Left renal cortex interstitium (tissue), 4 donors: ENCODE measurements at places on chromosomes 4 and X. TPM values are rescaled to one million over a fixed set of nuclear protein-coding genes. Genes with fewer than 3 reads are reported as not detected.

- no peak for DNase-seq
These were observed 33.6 kb downstream of the ZNF330 start for GRCh38 chr4:141254326-141254725.

- DNase-seq, result no peak
These were observed 4.6 kb downstream of the SASH3 start for GRCh38 chrX:129784371-129784770.

DNA sequence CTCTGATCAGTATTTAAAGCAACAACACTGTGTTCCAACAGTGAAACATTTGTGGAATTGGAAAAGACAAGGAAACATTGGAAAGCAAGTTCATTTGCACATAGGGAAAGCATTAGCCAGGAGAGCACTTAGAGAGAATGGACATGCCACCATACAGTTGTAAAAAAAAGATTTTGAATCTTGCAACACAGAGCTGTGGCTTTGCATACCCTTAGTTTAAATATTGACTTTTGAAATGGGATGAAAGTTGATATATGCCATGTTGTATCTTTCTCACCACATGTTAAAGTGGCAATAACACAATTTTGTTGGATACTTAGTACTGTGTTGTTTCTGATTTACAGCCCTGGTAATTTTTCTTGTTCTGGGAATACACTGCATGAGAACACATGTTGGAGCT, 208.1 kb downstream of the BMPR1B start:
- DNase-seq, result no peak

DNA sequence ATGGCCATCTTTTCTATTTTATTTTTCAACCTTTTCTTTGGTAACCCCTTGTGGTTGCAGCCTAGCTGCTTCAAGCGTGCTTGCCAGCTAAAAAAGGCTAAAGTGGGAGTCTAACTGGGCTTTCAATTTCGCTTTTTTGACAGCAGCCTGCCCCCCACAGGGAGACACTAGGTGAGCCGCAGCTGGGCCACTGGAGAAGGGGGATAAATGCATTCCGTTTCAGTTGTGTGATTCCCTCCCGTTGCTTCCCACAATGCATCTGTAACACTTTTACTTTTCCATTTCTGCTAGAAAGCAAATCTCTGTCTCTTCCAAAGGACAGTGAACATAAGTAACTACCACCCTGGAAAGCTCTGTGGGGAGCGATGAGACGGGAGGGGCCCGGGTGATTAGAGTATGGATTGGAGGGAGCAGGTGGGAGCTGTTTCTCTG, 86.3 kb upstream of the RAPGEF2 start:
- peak; percentile 32 for DNase-seq

DNA sequence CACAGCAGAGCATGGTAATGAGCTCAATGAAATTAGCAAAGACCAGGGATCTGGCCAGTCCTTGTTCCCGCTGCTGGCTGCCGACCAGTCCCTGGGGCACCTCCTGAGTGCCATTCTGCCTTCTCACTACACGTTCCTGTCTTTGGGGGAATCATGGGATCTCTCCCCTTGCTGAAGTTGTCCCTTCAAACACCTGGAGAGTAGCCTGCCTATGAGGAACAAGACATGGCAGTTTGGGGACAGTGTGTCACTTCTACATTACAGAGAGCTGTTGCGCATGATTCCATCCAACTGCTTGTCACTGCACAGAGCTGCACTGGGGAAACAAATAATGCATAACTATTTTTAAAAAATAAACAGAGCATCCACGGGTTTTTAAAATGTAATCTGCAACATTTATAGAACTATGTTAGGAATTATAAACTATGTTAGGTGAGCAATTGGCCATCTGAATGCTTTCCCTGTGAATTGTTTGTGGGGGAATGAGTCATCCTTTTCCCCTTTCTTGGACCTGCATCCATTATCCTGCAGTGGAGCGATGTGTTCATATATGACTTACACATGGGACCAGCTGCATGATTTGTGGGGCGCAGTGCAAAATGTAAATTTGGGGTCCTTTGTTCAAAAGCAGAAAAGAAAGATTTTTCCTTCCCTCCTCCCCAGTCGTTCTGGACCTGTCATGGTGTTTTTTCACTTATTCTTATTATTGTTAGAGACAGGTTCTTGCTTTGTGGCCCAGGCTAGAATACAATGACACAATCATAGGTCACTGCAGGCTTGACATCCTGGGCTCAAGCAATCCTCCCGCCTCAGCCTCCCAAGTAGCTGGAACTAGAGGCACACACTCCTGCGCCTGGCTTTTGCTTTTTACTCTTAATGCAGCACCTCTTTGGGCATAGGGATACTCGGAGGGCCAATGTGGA, 115.0 kb upstream of the TBL1X start:
- DNase-seq, result no peak

DNA sequence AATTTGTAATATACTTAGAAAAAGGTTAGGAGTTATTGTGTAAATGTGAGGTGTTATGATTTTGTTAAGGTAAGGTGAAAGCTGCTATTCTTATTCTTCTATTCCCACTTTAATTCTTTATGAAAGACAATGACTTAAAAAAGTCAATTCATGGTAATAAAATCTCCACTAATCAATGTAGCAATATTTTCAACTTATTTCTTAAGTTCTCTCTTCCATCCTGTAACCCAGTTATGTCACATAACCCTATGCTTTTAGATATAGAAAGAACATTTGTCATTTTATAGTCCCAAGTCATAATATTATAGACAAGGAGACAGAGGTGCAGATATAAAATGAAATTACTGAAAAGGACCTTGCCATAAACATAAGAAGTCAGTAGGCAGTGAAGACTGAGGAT, 157.9 kb upstream of the SLC7A11 start:
- DNase-seq, result no peak

DNA sequence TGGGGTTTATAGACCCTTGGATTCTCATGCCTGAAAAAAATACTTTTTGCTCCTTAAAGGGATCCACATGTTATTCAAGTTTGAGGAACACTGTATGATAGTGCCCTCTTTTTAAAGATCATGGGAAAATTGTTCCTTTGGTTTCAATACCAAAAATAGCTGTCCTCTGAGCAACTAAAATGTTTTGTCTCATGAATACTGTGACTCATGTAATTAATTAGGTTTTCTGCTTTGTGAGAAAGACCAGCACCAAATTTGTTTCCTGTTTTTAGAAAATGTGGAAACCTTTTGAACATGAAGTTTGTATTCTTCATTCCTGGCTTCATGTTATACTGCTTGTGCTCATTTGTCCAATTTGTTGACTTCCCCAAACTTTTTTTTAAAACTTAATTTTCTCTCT, 127.6 kb upstream of the SH3RF1 start:
- DNase-seq, result no peak

GRCh38 chrX:51144828-51145442, 187.7 kb upstream of the NUDT10 start:
- peak; percentile 5 for DNase-seq

- DNase-seq, result no peak
These were observed 83.6 kb downstream of the MXRA5 start for GRCh38 chrX:3262901-3263300.

GRCh38 chr4:183383606-183384005, 60.8 kb upstream of the CDKN2AIP start:
- no peak for DNase-seq

DNA sequence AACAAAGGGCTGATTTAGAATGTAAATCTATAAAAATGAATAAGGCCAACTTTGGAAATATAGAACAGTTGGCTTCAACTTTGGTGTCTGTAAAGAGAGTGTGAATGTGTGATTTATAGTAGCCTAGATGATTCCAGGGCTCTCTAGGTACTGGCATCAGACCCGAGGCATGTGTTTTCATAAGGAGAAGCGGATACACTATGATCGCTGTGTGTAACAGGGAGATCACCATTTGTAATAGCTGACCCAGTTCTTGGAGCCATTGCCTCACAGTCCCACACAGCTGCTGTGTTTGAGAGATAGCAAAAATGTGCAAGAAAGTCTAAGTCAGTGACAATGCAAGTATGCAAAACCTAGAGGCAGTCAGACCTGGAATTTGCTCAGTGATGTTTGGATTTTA, 135.1 kb downstream of the REPS2 start:
- DNase-seq, result no peak

GRCh38 chrX:48854898-48855297, 19.5 kb upstream of the PCSK1N start:
- DNase-seq, result no peak

DNA sequence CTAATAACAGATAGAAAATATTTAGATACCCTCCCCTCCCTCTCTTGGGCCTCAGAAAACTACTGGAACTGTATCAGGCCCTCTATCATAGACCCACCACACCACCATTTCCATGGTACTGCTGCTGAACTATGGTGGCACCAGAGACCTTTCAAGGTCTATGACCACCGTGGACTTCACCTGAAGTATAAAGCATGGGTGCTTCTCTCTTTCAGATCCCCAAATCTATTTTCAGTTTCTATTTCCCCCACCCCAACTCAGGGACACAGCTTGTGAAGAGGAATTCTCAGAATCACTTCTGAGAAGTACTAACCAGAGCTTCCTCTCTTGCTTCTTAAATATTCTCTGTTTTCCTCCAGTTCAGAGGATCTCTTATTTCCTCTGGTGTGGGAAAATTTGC, 840.8 kb upstream of the HTR2C start:
- no peak for DNase-seq

GRCh38 chr4:159352609-159353008, 249.7 kb downstream of the RAPGEF2 start:
- DNase-seq, result no peak

DNA sequence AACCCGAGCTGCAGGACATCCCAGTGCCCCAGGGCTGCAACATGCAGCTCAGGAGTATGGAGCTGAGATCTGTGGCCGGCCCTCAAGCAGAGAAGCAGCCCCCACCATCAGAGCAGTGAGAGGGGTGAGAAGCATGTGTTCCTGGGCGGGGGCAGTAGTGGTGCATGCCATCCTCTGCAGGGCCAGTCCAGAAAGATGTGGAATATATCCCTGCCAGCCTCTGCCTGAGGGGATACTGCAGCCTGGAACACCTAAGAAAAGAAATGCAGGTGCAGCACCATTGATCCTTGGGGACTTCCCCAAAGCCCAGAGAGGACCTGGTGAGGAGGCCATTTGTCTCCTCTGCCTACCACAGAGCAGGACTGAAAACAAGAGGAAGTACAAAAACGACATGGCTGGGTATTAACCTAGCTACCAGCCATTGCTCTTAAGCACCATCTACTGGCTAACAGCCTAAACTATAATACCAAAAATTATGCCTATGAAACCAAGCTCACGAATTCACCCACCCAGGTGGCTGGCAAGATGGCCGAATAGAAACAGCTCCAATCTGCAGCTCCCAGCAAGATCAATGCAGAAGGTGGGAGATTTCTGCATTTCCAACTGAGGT, 158.8 kb downstream of the ADGRA3 start:
- DNase-seq, result no peak

- no peak for DNase-seq
These were observed 59.1 kb downstream of the MRPL1 start for GRCh38 chr4:77921701-77922100.

GRCh38 chrX:63581398-63581797, 203.6 kb downstream of the ARHGEF9 start:
- no peak for DNase-seq

GRCh38 chr4:144894573-144894972, 203.4 kb downstream of the ANAPC10 start:
- no peak for DNase-seq

- no peak for DNase-seq
These were observed 25.8 kb downstream of the USP9X start for GRCh38 chrX:41110801-41111625.

DNA sequence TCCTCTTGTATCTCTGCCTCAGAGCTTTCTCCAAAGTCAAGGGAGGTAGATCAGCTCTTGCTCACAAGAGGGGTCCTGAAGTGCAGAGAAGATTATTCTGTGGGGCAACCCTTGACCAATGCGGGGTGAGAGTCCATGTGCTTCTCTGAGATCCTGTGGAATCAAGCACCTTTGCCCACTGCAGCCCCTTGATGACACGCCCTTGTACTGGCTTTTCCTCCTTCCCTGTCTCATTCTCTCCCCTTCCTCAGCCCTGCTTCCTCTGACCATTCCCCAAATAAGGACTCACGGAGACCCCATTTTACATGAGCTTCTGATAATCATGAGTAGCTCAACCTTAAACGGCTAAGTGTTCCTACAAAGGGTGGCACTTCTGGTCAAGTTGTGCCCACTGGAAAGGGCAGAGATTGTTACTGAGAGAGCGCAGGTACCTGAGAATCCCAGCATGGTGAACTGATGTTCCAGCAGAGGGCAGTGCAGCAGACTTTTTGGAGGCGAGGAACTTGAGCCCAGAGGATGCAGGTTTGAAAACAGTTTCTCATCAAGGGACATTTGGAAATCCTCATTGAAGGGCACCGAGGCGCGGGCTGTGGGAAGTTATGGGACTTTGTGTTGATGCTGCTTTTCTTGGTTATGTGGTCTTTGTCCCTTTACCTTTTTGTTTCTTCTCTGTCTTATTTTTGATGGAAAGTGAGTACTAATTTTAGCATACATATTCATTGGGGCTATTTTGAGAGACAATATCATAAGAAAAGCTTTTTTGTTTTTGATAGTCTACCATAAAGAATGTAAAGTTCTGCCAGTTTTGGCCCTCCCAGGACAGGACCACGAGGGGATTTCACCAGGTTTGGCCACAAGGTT, 201.3 kb downstream of the RBM46 start:
- peak; percentile 51 for DNase-seq

DNA sequence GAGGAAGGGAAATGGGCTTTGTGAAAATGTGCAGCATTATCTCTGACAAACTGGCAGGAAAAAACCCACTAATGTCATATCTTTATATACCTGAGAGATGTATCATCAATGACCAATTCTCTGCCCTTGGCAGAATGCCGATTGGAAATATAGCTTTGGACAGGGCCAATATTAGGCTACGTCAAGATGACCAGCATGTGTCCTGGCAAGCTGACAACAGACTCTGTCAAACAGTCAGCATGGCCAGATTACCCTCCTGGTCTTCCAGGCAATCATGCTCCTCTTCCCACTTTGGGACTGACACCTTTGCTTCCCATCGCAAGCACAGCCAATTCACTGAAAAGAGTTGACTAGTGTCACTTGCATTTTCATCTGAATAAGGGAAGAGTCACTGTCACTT, 57.0 kb downstream of the SORBS2 start:
- DNase-seq, result no peak

- no peak for DNase-seq
These were observed 119.1 kb downstream of the PAPSS1 start for GRCh38 chr4:107600983-107601382.

- DNase-seq, result no peak
These were observed 244.6 kb upstream of the TENM3 start for GRCh38 chr4:181998398-181999295.

The PPARGC1A gene
- 26.9 TPM for polyA plus RNA-seq

The GUCY1A1 gene
- 79.1 TPM for polyA plus RNA-seq

The ADGRG2 gene
- polyA plus RNA-seq, result 14.6 TPM

The USP17L10 gene
- not detected for polyA plus RNA-seq

The POF1B gene
- 0.92 TPM for polyA plus RNA-seq

The SLC16A2 gene
- 29.5 TPM for polyA plus RNA-seq

The AKAP17A gene
- 38.9 TPM for polyA plus RNA-seq

The HSFX3 gene
- not detected for polyA plus RNA-seq
